ENCODE measurements at places on chromosomes 5 and 9.

DNA sequence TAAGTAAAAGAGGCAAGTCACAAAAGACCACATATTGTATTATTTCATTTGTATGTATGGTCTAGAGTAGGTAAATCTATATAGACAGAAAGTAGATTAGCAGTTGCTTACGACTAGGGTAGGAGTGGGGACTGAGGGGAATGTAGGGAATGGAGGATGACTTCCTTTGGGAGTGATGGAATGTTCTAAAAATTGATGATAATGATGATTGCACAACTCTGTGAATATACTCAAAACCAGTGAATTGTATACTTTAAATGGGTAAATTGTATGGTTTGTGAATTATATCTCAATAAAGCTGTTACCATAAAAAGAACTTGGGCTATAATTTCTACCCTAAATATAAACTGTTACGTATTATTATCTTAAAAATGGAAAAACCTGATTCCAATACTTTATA, 35.0 kb downstream of the ADAMTS6 start:
- peak; percentile 27 for DNase-seq

- DNase-seq: peak; percentile 36
Observed at GRCh38 chr5:9877488-9877887, 247.3 kb upstream of the TAS2R1 start.

- DNase-seq: no peak
Observed at GRCh38 chr5:71891406-71891805, 172.3 kb downstream of the CARTPT start.

DNA sequence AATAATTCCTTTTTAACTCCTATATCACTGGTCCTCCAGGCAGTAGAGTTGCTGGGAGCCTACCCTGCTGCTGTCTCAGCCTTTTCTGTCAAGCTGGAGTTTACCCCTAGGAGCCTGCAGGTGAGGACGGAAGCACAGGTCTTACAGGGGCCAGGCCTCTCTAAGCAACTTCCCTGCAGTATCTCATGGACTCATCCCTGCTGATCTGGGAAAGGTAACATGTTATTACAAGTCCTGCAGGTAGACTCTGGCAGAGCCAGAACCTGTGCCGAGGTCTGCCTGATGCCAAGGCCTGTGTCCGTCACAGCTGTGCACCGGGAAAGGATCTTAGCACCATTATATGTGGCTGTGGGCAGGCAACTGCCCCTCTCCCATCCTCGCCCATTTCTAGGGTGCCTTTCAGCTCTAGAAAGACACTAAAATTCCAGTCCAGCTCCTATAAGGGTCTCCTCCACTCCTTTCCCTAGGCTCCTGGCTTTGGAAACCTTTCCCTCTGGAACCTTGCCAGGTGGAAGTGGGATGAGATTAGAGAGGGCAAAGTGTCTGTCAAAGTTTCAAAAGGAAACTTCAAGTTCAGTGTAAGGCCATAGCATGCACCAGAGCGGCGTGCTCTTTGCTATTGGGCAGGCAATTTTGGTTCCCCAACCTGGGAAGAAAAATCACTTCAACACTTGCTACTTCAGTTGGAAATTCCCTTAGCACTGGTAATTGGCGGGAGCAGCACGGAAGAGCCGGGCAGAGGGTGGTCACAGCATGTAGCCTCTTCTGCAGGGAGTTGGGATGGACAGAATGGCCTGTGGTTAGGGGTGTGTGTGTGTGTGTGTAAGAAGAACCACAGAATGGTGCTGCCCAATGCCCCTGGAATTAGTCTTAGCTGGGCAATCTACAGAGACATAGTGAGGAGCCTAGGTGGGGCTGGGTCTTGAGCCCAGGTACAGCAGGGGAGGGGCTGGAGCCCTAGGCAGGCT, 17.5 kb downstream of the TMEM171 start:
- no peak for DNase-seq

DNA sequence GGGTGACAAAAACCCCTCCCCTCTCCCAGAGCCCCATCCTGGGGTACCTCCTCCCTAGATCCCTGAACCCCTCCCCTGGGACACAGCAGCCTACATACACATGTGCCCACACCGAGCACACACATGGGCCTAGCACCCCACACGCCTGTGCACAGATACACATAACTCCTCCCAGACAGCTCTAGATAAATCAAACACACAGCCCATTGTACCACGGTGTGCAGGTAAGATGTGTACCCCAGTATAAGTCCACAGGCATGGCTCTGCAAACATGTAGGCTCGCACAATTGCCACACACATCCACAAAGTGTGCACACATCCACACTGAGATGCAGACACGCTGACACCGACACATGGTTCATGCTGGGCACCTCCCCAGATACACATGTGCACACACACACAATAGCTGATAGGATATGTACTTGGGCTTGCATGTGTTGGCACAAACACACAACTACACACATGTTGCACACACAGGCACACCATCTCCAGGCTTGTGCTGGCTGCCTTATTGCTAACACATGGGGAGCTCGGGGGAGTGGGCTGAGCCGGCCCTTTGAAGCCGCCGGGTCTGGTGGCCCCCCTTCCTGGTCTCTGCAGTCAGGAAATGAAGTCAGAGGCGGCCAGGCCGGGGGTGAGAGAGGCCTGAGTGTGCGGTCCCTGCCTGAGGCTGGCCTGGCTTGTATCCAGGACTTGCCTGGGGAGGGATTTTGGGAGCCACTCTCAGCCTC, 30.2 kb downstream of the GOLGA2 start:
- DNase-seq: peak; percentile 88

GRCh38 chr5:139513852-139514485, 31.4 kb upstream of the STING1 start:
- no peak for DNase-seq

DNA sequence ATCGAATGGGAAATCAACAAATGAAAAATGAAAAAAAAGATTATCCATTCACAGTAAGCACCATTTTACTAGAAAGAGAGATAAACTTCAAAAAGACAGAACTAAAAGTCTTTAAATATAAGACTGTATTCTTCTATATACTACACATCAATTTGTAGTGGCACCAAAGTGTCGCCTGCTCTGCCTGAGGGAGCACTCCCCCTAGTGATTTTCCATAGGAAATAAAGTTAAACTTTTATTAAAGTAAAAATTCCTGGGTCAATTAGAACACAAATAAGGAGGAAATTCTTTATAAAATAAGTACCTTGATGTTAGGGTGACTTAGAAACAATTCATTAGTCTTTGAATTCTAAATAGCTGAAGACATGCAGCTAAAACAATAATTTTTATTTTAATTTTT, 9.7 kb downstream of the RAD1 start:
- DNase-seq: peak; percentile 22

GRCh38 chr9:11506980-11507379, 894.2 kb upstream of the PTPRD start:
- no peak for DNase-seq

DNA sequence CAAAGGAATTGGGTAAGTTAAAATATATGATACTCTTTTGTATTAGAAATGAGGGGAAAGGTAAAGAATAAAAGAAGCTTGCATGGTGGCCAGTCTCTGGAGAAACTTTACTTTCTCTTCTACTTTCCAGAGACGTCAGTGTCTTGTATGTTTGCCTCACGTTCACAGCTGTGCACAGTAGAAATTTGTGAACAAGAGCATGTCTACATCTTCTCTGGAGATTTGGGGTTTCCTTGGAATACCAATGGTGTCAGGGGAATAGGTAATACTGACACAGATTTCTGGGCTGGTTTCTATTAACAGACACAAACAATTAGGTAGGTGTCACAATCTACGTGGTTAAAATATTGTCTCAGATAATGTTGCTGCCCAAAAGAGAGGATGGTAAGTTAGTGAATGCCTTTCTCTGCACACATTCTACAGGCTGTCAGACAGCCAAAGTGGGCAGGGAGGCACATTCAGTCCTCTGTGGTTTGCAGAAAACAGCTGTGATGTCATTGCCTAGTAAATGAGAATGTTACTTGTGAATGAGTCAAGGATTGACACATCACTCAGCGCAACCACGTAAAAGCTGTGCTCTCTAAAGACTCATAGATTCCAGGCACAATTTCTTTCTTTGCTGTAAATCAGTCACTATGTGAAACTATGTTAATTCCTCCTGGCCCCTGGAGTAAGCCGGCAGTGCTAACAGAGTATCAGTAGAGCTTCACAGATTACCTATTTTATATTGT, 397.1 kb downstream of the MAN2A1 start:
- DNase-seq: peak; percentile 95

- DNase-seq: peak; percentile 35
Observed at GRCh38 chr5:73441378-73441777, 7.2 kb downstream of the FOXD1 start.

DNA sequence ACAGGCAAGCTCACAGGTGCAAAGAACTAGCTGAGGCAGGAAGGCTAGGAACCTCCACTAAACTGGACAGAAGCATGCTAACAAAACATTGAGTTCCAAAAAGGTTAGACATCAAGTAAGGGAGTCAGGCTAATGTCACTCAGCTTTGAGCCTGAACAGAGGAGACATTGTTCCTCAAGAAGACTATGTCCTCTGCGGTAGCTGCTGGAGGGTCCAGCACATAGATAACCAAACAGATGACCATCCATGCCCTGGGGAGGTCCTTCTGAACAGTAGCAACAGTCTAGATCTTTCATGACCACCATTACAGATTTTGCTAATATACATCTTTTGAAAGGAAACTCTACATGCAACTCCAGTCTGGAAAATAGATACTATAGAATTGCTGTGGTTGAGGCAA, 57.7 kb downstream of the CYSTM1 start:
- DNase-seq: no peak

- no peak for DNase-seq
Observed at GRCh38 chr5:30469691-30470090, 723.8 kb upstream of the CDH6 start.

DNA sequence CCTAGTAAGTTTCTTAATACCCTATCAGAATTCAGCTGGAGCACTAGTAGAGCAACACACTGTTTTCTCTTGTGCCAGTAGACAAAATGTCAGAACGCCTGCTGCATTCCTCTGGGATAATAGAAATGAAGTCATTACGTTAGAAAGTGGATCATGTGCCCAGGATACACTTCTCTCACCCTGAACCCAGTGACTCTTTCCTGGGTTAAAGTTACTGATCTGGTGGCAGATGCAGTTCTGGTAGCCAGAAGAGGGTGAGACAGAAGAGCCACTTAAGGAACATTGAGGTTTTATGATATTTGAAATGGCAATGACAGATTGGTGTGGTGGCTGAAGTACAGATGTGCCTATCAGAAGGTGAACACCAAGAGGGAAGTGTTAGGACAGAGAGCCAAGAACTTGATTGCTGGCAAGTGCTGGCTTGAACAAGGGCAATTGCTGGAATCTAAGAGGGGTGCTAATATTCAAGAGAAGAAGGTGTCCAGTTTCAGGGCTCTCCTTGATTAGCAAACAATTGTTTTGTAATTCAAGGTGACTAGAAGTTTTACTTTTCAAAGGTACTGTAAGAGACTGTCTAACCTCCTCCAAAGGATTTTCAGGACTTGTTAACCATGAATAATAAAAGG, 93.7 kb upstream of the ERBIN start:
- no peak for DNase-seq

GRCh38 chr5:142934051-142934762, 164.0 kb downstream of the ARHGAP26 start:
- DNase-seq: no peak

DNA sequence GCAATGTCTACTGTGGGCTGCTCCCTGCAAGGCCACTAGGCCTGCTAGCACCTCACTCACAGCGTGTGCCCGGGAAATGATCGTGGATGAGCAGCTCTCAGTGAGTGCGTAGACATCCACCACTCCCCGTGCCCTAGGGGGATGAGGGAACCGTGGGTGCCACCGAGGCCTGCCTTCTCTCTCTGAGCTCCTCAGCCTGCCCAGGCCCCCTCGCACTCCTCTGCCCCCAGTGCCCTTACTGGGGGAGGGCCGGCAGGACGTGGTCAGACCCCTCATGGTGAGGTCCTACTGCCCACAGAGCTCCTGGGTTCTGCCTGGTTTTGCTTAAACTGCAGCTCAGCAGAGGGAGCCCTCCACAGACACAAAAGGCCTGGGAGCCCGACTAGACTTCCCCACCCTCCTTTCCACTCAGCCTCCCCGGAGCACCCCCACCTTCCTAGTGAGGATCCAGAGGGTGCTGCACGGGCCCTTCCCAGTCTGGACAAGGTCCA, 220.0 kb downstream of the CACNA1B start:
- DNase-seq: no peak

GRCh38 chr9:13665418-13666066, 386.1 kb upstream of the MPDZ start:
- peak; percentile 16 for DNase-seq

DNA sequence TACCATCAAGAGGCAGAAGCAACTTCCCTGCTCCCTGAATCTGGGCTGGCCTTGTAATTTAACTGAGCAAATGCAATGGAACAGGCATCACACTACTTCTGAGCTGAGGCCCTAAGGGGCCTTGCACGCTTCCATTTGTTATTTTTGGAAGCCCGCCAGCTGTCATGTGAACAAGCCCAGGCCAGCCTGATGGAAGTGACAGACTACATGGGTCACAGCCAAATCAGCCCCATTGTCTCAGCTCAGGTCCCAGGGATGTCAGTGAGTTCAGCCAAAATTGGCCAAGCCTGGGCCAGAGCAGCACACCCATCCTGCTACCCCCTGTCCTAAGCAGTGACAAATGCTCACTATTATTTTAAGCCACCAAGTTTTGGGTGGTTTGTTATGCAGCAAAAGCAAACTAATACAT, 72.8 kb downstream of the PRRT1B start:
- DNase-seq: no peak

GRCh38 chr9:86168256-86168655, 68.9 kb upstream of the GOLM1 start:
- DNase-seq: no peak

GRCh38 chr5:143470120-143470519, 66.6 kb upstream of the NR3C1 start:
- DNase-seq: no peak

DNA sequence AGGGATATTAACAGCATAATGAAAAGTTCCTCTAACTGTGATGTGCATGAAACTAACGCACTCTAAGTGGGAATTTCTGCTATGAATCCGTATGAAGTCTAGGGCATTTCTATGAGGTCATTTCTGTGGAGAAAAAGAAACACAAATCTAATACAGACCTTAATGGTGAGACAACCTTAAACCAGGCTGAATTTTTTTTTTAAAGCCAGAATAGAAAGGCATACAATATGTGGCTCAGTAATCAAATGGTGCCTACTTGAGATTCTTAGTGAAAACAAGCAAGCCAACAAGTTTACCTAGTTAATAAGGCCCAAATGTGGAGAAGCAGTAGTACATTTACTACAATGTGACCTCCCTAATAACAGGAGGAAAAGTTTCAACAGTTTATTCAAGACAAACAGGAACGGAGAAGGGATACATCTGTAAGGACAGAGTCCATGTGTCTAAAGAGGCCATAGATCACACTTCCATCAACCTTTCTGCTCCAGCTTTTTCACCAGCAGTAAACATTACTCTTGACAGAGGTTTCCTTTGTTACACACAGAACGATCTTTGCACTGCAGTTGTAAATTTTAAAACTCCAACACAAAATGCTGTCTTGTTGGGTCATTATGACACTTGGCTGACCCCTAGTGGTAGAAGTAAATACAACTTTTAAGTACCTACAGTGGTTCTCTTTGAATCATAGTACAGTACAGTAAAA, 26.2 kb downstream of the CARNMT1 start:
- DNase-seq: peak; percentile 83

Measured in fibroblast of upper back skin (primary cell).